Stomach (tissue), 19 donors: ENCODE measurements at places on chromosomes 6 and 20.

DNA sequence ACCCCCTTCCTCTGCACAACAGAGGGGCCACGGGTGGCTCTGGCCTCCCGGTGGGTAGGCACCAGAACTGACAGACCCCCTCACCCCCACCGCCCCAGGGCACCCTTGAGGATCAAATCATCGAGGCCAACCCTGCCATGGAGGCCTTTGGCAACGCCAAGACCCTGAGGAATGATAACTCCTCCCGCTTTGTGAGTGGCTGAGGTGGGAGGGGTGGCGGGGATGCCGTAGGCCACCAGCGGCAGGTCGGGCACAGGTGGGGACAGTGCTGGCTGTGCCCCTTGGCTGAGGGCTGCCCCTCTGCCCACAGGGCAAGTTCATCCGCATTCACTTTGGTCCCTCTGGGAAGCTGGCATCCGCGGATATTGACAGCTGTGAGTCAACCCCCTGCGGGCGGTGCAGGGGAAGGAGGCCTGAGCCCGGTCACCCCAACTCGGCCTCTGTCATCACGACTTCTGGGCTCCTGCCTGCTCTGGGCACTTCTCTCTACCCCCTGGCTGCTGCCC, 29.1 kb downstream of the MYH7B start:
- no peak overlapping the region for H3K4me3 ChIP-seq
- peaks cover 30% of the 10 kb centered on the region for H3K4me1 ChIP-seq
- no peaks in the 10 kb centered on the region for H3K27me3 ChIP-seq
- DNase-seq, result no peak

- no peak overlapping the region for H3K27ac ChIP-seq
- H3K4me1 ChIP-seq, result peaks cover 4% of the 10 kb centered on the region
- H3K4me3 ChIP-seq, result no peak overlapping the region
- peaks cover 41% of the 10 kb centered on the region for H3K36me3 ChIP-seq
- DNase-seq, result peak; percentile 36
- H3K27me3 ChIP-seq, result no peaks in the 10 kb centered on the region
These were observed 38.6 kb downstream of the OVOL2 start for GRCh38 chr20:18019068-18019467.

DNA sequence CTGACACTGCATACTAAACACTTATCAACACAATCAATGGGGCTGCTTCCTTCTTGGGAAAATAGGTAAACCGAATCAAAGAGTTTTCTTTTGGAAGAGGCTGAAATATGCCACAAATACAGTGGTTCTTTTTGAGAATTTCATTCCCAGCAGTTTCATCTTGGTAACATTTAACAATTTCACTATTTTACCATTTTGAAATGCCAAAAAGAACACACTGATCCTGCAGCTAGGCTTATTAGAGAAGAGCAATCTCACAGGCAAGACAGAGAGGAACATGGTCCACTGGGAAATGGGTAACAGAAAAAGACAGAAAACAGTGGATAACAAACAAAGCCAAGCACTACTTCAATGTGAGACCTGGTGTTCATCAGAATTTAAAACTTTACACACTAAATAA, 2.5 kb downstream of the CNR1 start:
- no peak overlapping the region for H3K4me3 ChIP-seq
- peaks cover 23% of the 10 kb centered on the region for H3K4me1 ChIP-seq
- H3K27me3 ChIP-seq, result peaks cover 41% of the 10 kb centered on the region
- no peaks in the 10 kb centered on the region for H3K36me3 ChIP-seq
- no peak for DNase-seq

- H3K4me1 ChIP-seq, result peaks cover 14% of the 10 kb centered on the region
- peaks cover 14% of the 10 kb centered on the region for H3K27me3 ChIP-seq
- H3K4me3 ChIP-seq, result no peak overlapping the region
- no peak overlapping the region for H3K27ac ChIP-seq
- DNase-seq, result no peak
These were observed 149.5 kb downstream of the ANKRD60 start for GRCh38 chr20:58078741-58079522.

DNA sequence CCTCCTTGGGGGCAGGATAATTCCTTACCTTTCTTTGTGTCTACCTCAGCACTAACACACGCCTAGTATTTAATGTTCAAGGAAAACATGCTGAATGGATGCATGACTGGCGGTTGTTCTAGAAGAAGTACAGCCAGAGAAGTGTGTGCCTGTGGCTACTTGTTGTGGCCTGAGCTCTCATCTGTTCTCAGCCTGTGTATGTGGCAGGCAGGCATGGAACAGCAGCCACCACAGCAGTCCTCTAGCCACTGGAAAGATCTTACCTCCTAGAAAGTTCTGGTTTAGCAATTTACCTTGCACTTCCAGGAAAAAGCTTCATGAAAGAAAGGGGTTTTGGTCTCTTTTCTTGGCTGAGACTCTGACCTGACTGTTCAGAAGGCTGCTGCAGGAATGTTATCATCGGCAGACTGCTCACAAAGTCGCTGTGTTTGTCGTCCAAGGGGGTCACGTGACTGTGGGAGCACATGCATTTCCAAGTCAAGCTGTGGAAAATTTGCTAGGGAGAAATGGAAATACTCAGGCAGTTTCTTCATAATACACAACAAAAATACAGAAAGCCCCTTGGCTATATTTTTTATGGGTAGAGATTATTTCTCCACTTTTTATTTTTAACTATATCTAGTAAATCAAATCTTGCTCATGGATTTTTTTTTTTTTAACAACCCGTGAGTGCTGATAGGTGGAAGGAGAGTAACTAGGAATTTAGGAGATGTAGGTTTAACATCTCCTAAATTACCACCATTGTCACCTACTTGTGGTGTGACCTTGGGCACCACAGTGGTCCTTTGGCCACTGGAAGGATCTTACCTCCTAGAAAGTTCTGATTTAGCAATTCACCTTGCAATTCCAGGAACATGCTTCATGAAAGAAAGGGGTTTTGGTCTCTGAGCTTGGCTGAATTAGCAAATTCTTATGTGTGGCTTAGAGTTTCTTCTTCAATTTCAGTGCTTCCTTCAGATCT, 110.8 kb upstream of the GPR6 start:
- no peaks in the 10 kb centered on the region for H3K27me3 ChIP-seq
- H3K36me3 ChIP-seq, result no peaks in the 10 kb centered on the region
- H3K4me3 ChIP-seq, result no peak overlapping the region

GRCh38 chr20:39259010-39259803, 297.1 kb downstream of the DHX35 start:
- no peaks in the 10 kb centered on the region for H3K27me3 ChIP-seq
- peak; percentile 46 for DNase-seq
- H3K36me3 ChIP-seq, result no peaks in the 10 kb centered on the region
- no peaks in the 10 kb centered on the region for H3K4me1 ChIP-seq

GRCh38 chr6:15110726-15111354, 135.0 kb upstream of the JARID2 start:
- H3K4me3 ChIP-seq, result no peak overlapping the region
- H3K36me3 ChIP-seq, result no peaks in the 10 kb centered on the region
- H3K27me3 ChIP-seq, result no peaks in the 10 kb centered on the region
- no peak for DNase-seq
- H3K27ac ChIP-seq, result no peak overlapping the region

- H3K36me3 ChIP-seq, result no peaks in the 10 kb centered on the region
- DNase-seq, result no peak
- H3K4me3 ChIP-seq, result no peak overlapping the region
- no peaks in the 10 kb centered on the region for H3K27me3 ChIP-seq
- no peaks in the 10 kb centered on the region for H3K4me1 ChIP-seq
These were observed 161.3 kb downstream of the THBS2 start for GRCh38 chr6:169092375-169092774.

- no peaks in the 10 kb centered on the region for H3K36me3 ChIP-seq
- H3K27ac ChIP-seq, result no peak overlapping the region
- DNase-seq, result no peak
- H3K4me1 ChIP-seq, result peaks cover 38% of the 10 kb centered on the region
These were observed 5.0 kb downstream of the ID4 start for GRCh38 chr6:19842030-19842615.

DNA sequence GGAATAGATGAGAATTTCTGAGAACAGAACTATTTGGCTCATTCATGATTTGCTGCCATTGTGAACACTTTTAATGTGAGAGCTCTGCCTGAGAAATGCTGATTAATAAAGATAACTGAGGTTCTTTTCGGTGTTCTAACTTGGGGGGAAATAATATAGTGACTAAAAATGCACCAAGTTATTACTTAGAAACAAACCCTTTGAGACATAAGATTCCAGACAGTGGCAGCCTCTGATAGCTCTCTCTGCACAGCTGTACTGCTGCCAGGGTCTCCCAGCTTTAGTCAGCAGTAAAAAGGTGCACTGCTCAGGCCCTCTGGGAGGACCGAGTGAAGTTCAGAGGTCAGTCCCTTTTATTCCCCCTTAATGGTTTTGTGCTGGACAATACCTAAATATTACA, 2.5 kb upstream of the PRDM1 start:
- H3K36me3 ChIP-seq, result no peaks in the 10 kb centered on the region
- H3K27ac ChIP-seq, result no peak overlapping the region
- no peak overlapping the region for H3K4me3 ChIP-seq
- DNase-seq, result no peak

DNA sequence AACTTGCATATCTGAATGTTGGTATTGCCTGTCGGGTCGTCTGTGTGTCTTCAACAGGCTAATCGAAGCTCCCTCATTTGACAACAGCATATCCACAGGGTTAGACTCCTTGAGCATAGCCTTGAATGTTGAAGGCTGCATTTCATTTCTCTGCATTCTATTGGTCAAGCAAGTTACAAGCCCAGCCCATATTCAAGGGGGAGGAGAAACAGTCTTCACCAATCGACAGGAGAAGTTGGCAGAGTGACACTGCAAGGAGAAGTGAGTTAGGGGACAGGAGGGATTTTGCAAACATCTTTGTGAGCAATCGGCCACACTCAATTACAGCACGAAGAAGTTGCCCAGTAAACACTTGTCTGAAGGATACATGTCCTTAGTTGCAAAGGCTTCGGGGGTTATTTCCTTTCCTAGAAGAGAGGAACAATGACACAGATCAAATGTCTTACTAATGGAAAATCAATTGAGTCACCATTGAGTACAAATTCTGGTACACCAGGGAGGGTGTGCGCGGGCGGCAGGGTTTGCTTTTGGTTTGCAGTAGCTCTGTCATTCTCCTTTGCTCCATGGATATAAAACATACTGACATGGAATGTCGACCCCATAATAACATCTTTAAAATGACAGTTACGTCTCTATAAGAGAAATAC, 60.6 kb upstream of the NT5E start:
- H3K27ac ChIP-seq, result no peak overlapping the region
- H3K27me3 ChIP-seq, result no peaks in the 10 kb centered on the region
- DNase-seq, result no peak
- H3K4me1 ChIP-seq, result no peaks in the 10 kb centered on the region
- no peaks in the 10 kb centered on the region for H3K36me3 ChIP-seq
- no peak overlapping the region for H3K4me3 ChIP-seq

GRCh38 chr20:59435518-59435917, 135.1 kb downstream of the EDN3 start:
- H3K4me1 ChIP-seq, result no peaks in the 10 kb centered on the region
- no peak for DNase-seq
- H3K27ac ChIP-seq, result no peak overlapping the region
- H3K27me3 ChIP-seq, result peaks cover under 1% of the 10 kb centered on the region
- H3K36me3 ChIP-seq, result no peaks in the 10 kb centered on the region

DNA sequence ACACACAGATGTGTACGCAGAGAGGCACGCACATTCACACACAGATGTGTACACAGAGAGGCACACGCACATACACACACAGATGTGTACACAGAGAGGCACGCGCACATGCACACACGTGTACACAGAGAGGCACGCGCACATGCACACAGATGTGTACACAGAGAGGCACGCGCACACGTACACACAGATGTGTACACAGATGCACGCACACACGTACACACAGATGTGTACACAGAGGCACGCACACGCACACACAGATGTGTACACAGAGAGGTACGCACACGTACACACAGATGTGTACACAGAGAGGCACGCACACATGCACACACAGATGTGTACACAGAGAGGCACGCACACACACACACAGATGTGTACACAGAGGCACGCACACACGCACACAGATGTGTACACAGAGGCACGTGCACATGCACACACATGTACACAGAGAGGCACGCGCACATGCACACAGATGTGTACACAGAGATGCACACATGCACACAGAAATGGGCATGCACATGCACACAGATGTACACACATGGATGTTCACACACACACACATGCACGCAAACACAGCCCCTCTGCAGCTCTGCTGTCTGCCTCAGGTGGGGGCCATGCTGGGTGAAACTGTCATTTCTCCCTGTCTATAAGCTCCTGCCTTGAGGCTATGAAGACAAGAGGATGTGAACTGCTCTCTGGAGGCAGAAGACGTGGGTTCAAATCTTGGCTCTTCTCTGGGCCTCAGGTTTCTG, 14.3 kb upstream of the MYT1 start:
- H3K27ac ChIP-seq, result no peak overlapping the region
- H3K4me1 ChIP-seq, result no peaks in the 10 kb centered on the region
- H3K27me3 ChIP-seq, result no peaks in the 10 kb centered on the region
- no peak overlapping the region for H3K4me3 ChIP-seq

GRCh38 chr6:19538096-19538495, 299.1 kb upstream of the ID4 start:
- H3K27ac ChIP-seq, result no peak overlapping the region
- no peaks in the 10 kb centered on the region for H3K4me1 ChIP-seq
- H3K4me3 ChIP-seq, result no peak overlapping the region
- DNase-seq, result peak; percentile 80
- H3K36me3 ChIP-seq, result no peaks in the 10 kb centered on the region
- H3K27me3 ChIP-seq, result no peaks in the 10 kb centered on the region
